ENCODE measurements at places on chromosomes 3 and 15.

DNA sequence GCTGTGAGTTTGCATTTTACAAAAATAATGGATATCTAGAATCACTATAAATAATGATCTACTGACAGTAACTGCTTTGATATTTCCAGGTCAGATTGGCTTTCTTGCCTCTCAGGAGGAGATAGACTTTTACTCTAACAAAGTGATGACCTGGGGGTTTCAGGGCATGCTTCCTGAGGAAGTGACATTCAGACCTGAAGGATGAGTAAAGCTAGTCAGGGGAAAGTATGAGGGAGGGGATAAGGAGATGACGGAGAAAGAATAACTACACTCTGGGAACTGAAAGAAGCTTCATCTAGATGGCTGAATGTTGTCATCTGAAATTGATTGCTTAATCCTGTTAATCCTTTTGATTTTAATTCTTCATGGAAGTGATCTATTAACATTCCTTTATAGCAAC is 32.2 kb downstream of the ARMC8 start:
- DNase-seq = no peak

DNA sequence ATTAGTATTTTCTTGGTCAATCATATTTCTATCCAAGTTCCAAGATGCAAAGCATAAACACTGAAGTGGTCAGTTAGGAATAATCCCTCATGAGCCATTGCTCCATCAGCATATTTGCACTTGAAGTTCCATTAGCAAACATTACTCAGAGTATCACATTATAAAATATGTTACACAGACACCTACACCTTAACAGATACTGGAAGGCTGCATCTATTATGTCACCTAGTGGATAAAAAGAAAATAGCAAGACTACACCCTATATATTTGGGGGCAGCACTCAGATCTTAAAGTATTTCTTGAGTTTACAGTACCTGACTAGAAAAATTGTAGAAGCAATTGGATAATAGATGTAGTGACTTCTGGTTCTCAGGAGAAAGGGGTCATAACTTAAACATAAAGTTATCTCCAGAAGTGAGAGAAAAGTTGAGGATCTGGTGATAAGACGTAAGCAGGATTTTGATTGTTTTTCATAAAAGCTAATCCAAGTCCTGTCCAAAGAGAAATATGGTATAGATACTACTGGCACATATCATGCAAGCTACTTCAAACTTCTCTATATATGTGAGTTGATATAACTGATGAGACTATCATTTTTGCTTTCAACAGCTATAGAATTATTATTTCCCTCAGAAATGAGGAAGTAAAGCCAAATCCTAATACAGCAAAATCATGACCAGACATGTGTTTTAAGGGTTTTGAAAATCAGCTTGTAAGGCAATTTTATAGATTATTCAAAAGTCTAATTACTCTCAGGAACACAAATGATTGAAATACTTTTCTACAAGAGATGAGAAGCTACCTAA is 422.2 kb downstream of the GBE1 start:
- DNase-seq = no peak

DNA sequence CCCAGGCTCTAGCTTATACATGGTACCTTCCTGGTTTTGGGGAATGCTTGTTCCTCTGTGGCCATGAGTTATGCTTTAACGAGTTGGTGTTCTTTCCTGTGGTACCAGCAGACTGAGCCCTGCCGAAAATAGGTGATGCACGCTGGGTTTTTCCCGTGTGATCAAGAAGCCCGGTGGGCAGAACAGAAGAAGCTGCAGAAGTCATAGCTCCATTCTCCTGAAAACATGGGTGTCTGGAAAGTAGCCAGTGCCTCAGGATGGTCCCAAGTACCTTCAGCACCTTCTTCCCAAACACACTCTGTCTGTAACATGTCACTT is 25.2 kb downstream of the MAPKBP1 start:
- no peak for DNase-seq

DNA sequence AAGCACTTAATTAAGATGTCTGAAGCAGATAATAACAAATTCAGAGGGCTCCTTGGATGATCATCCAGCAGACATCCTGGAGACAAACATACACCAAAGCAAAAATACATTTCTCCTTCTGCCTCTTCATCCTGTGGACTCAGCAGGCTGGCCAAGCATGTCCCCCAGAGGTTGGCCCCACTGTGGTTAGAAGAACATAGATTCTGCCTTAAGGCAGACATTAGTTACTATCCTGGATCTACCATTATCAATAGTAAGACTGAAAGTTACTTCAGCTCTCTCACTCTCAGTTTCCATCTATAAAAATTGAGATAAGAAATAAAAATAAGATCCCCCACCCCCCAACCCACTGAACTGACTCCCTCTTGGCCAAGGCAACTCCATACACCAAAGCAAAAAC is 28.6 kb upstream of the TGFBR2 start:
- no peak for DNase-seq

GRCh38 chr3:141176775-141177174 is 54.9 kb upstream of the PXYLP1 start:
- no peak for DNase-seq

DNA sequence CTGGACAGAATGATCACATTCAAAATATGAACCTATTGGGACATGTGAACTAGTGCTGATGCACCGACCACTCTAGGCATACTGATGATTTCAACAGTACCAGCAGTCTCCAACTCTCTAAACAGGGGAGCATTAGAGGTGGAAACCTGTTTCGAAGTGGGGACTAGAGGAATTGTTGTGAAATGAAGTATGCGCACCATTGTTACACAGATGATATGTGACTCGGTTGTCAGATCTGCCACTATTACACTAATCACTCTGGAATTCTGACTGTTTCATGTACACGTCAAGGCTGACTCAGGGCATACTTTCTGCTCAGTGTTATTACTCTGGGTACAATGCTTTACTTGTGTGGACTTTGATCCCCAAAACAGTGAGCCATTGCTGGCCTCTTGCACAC is 198.2 kb upstream of the UBE2E2 start:
- no peak for DNase-seq

- DNase-seq = no peak
Measured at GRCh38 chr15:34730701-34731100, 24.1 kb downstream of the GJD2 start.

DNA sequence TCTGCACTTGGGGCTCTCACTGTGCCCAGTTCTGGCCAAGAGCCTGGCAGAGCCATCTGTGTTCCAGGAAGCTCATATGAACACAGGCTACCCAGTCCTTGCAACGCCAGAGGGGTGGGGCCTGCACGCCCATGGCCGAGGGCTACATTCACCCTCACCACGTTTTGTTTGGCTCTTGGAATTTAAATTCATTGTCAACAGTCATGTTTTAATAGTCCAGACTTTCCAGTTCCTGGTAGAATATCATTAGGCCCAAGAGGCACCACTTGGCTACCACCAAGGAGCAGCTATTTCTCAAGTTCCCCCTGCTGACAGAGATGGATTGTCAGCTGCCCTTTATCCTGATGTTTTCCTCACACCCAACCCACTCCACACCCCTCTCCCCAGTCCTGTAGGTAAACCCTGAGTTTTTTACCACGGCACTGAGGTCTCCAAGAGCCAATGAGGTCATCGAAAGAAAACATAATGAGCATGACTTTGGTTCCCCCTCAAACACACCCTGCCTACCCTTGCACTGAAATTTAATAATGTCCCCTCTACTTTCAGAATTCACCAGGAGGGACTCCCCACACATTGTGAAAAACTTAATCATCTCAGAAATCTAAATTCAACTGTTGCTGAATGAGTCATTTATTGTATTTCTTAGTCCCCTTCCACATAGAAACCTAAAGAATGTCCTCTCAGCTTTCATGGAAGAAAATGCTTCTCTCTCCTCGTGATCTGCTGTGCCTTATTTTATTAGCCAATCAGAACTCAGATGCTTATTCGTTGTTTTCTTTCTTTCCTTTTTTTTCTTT is 125.1 kb downstream of the SHQ1 start:
- DNase-seq = no peak

- DNase-seq = no peak
Measured at GRCh38 chr15:84604826-84605553, 4.2 kb downstream of the ZSCAN2 start.

DNA sequence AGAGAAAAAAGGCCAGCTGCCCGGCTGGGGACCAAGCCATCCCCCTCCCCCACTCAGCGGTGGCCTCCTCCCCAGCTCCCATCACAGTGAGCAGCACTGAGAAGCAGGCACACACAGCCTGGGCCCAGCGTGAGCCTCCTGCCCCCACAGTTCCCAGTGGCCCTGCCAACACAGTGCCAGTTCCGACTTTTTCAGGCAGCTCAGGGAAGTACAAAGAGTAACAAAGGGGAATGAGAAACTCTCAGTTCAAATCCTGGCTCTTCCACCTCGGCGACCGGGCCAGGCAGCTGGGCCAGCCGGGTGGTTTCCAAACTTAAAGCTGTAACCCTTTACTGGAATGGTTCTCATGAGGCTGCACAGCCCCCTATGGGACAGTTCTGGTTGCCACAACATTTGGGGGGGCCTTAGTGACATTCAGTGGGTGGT is 18.5 kb downstream of the TNK2 start:
- no peak for DNase-seq

Data from CD4-positive, alpha-beta T cell treated with Interferon gamma for 1 hour (primary cell).